NCI-H1417 treated with DMSO at 0.1 percent for 48 hours (cell line): ENCODE measurements at places on chromosomes 1 and 21.

DNA sequence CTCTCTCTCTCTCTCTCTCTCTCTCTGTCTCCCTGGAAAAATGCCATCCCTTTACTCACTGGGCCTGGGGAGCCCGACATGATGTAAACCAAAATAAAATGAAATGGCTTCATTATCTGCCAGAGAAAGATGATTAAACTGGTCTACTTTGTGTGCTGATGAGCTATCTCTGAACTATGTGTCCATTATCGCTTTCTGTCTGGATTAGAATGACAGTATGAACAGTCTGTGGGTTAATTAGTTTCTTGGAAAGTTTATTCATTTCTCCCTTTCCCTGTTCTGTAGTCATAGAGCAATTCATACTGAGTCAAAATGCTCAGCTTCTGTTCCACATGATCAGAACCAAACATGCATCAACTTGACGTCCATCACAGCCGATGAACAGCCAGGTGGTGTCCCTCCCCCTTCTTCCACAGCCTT is 72.4 kb upstream of the KCND3 start:
- DNase-seq = no peak

GRCh38 chr1:5563861-5564577 is 428.2 kb downstream of the NPHP4 start:
- DNase-seq = no peak

GRCh38 chr1:223223091-223223995 is 80.3 kb upstream of the TLR5 start:
- no peak for DNase-seq

DNA sequence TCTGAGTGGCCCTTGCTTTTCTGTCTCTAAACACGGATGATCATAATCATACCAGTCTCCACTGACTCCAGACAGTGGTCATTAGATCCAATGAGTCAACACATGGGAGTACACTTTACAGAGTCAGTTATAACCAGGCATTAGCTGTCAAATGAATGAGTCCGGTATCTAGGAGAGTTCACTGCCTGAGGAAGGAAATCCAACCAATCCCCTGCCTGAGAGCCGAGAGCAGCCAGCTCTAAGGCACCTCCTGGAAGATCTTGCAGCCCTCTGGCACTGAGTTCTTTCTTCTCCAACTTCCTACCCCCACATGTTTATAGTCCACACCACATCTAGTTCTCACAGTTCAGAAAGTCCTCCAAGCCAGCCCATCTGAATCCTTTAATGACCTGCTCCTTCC is 29.4 kb upstream of the RBM15 start:
- no peak for DNase-seq

GRCh38 chr1:7388488-7389185 is 382.5 kb upstream of the VAMP3 start:
- no peak for DNase-seq

GRCh38 chr1:182394055-182394775 is 2.6 kb upstream of the GLUL start:
- no peak for DNase-seq

- no peak for DNase-seq
These were observed 5.2 kb downstream of the SLAMF1 start for GRCh38 chr1:160641323-160642280.

GRCh38 chr1:61612602-61613001 is 112.3 kb downstream of the TM2D1 start:
- no peak for DNase-seq

DNA sequence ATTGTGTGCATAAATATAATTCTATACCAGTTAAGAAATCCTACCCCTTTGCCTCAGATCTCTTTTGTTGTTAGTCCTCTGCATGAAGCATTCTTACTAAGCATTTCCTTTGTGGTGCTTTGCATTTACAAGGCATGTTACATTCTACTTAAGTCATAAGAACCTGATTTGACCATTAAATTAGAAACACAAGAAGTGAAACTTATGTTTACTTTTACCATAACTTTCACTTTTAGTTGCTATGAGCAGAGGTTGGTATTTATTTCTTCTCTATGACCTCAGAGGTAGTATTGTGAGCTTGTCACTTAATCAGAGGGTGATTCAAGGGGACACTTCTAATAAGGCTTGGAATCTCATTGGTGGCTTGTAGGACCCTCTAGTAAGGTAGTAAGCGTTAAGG is 9.0 kb downstream of the FAM20B start:
- DNase-seq = no peak

- no peak for DNase-seq
These were observed 125.5 kb upstream of the CHRM3 start for GRCh38 chr1:239260842-239261241.

DNA sequence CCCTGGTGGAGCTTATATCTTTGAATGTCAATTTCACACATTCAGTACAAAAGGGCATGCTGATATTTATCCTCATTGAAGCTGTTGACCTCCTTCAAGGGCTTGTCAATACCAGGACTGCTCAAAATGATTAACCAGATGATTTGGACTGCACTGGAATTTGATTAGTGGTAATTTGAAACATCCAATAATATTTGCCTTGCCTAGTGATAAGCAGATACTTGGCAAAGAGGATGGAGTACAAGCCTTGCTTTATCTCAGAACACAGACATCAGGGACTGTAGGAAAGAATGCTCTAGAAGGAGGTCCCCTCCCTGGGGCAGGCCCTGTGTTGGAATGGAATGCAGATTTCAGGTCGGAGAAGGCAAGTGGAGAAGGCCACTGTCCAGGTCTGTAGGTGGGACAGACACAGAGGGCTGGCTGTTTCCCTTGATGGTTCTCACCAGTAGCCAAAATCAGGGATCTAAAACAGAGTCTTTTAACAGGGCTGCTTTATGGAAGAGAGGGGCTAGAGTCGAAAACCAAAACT is 64.8 kb upstream of the ZNF648 start:
- no peak for DNase-seq

DNA sequence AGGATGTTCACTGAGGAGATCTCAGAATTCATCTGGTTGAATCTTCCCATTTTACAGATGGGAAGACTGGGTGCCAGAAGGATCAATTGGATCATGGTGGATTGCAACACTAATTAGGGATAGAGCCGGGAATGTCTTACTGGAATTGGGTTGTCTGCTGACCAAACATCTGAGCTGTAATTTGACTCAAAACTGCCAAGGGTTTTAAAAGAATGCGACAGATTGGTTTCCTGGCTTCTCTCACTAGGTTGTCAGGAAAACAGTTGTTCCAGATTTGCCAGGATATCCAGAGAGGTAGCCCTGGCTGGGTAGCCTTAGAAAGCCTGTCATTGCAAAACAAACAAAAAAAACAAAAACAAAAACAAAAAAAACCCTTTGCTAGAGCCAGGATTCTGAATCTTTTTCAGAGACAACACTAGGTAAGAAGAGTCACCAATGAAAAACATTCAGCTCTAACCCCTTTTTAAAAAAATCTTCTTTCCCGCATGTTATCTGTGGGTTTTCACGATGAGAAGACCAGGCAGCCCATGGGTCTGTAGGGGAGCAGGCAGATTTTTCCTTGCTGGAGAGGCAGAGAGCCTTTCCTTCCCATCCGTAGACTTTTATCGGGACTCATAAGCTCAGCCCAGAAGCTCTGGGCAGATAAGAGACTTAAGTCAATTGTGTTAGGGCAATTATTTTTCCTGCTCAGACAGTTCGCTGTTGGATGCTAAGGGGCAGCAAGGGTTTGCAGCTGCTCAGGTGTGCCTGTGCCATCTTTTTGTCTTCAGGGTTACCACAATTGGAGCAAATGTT is 418.9 kb downstream of the PRDM2 start:
- DNase-seq = no peak

DNA sequence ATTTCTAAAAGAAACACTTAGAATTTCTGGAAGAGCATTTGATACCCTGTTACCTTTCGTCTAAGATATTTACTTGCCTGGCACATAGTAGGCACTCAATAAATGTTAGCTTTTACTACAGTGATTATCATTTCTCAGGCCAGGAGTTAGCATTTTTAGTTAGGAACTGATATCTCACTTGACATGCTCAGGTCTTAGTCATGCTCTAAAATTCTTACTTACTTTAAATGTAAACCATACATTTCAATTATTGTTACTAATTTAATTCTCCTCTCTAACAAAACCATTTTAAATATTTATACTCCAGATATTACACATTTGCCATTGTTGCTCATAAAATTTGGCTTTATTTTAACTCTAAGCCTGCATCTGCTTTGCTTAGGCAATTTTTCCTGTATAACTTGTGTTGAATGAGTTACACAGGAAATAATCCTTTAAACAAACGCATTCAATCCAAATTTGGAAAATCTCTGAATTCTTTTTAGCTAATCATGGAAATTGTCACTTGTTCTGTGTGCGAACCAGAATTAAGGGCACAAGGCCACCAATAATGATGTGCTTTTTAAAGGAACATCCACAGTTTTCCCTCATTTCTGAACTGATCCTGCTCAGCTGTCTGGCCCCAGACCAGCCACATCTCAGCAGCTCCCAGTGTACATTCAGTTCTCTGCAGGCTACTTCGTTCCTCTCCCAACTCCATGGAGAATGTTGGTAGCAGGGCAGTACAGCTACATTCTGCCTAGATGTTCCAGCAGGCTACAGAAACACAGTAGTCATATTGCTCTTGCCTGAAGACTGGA is 15.6 kb downstream of the NIBAN1 start:
- DNase-seq = no peak

DNA sequence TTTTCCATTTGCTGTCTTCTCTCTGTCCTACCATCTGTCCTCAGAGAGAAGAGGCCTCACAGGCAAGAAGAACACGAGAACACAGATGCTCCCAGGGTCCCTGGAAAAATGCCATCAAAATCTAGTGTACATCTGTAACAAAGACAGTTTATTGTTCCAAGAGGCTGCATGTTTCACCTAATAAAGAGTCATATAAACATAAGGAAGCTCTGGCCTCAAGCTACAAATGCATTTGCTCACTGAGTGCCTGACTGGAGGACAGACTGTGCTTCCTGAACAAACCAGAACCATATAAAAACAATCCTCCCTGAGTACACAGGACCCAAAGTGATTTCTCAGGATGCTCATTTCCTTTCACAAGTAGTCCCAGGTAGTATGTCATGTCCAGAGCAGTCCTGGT is 76.3 kb upstream of the SLC44A3 start:
- no peak for DNase-seq

GRCh38 chr1:108663074-108663473 is 2.2 kb upstream of the HENMT1 start:
- no peak for DNase-seq

GRCh38 chr1:17080085-17080759 is 26.4 kb upstream of the SDHB start:
- no peak for DNase-seq

DNA sequence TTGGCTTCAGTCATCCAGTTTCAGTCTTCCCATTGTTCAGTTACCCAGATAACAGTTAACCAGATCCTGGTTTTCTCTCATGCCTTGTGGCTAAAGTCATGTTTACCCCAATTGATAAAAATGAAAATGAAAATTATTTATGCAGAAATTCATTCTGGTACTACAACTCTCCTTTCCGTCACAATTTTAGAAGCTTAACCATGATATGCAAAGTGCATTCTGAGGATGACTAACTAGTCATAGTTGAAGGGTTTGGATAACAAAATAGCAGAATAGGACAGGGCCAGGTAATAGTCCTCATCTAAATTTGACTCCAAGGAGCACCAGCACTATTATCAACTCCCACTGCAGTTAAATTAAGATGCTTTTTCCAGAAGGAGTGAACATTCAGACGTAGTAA is 94.7 kb downstream of the NTMT2 start:
- DNase-seq = no peak

- no peak for DNase-seq
These were observed 1.9 kb upstream of the GPR88 start for GRCh38 chr1:100536031-100536430.

- DNase-seq = no peak
These were observed 21.9 kb upstream of the XPR1 start for GRCh38 chr1:180609643-180610555.

DNA sequence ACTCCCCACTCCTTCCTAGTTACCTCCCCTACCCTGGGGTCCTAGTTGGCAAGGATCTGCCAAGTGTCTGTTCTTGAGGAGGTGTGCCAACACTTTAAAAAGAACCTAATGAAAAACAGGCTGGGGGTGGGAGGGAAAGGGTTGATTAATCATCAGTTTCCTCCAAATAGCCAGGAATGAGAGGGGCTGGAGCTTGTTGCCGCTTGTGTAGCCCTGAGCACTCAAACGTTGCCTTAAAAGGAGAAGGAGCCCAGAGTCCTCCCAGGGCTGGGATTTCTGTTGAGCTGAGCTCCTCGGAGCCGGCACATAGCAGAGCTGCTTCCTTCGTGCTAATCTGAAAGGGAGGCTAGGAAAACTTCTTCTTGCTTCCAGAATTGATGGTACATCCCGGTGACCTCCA is 15.9 kb downstream of the SHISA4 start:
- DNase-seq = no peak

GRCh38 chr1:221907166-221907932 is 165.5 kb upstream of the DUSP10 start:
- DNase-seq = no peak

- DNase-seq = no peak
These were observed 26.0 kb downstream of the SLC16A1 start for GRCh38 chr1:112929979-112930378.

- no peak for DNase-seq
These were observed 38.9 kb downstream of the CD58 start for GRCh38 chr1:116531917-116532316.

- DNase-seq = no peak
These were observed 11.4 kb downstream of the SDE2 start for GRCh38 chr1:225987491-225988316.
